ENCODE measurements at places on chromosomes 13 and 19.

DNA sequence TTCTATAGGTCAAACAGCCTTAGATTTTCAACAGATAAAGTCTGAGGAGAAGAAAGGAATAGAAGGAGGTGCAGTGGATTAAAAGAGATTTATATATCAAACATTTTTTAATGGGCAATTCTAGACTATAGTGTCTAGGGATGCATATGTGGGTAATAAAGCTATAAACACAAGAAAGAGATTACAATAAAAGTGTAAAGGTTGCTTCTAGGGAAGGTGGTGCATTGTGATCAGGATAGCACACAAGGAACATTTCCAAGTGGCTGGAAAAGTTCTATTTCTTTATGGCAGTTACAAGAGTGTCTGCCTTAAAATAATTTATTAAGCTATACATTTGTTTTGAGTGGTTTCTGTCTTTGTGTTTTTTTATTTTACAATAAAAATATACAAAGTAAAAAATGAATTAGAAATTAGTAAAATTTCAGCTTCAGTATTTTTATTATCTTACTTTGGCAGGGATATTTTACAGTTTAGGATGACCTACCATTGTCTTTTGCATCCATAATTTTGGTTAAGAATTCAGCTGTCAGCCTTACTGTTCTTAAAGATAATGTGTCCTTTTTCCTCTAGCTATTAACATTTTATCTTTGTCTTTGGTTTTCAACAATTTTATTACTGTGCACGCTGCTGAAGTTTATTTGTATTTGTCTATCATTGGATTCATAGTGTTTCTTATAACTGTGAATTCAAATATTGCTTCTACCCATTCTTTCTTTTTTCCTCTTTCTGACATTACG lies 221.8 kb downstream of the LACC1 start:
- no peak for DNase-seq

- no peak for DNase-seq
Measured at GRCh38 chr19:20416661-20417060, 148.9 kb downstream of the ZNF737 start.

GRCh38 chr19:44557933-44558332 lies 28.5 kb upstream of the CEACAM20 start:
- DNase-seq = no peak

DNA sequence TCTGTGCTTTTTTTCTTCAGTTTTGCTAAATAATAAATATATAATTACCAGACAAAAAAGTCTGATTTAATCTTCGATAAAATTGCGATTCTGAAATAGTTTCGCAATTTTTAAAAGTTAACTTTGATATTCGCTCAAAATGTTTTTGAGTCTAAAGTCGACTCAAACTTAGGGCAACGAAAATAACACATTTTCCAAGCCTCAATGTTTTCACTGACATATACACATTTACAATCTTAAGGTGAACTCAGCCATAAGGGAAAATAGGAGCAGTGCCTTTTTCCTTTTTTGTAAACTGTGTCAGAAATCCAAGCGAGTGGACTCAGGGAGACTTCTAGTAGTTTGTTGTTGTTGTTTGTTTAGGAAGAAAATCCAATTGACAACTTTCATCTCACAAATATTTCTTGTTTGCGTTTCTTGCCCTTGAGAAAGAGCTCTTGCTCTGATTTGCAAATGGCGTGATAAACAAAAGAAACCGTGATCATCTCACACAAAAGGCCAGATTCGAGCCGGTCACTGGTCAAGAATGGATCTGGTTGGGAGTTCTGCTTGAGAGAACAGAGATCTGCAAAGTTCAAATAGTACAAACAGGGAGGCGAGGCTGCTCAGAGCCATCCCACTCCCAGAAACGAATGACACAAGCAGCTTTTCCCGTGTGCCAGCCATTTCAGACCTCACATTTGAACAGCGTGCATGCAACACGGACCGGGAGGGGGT lies 2.1 kb downstream of the SOX21 start:
- DNase-seq = peak; percentile 57

DNA sequence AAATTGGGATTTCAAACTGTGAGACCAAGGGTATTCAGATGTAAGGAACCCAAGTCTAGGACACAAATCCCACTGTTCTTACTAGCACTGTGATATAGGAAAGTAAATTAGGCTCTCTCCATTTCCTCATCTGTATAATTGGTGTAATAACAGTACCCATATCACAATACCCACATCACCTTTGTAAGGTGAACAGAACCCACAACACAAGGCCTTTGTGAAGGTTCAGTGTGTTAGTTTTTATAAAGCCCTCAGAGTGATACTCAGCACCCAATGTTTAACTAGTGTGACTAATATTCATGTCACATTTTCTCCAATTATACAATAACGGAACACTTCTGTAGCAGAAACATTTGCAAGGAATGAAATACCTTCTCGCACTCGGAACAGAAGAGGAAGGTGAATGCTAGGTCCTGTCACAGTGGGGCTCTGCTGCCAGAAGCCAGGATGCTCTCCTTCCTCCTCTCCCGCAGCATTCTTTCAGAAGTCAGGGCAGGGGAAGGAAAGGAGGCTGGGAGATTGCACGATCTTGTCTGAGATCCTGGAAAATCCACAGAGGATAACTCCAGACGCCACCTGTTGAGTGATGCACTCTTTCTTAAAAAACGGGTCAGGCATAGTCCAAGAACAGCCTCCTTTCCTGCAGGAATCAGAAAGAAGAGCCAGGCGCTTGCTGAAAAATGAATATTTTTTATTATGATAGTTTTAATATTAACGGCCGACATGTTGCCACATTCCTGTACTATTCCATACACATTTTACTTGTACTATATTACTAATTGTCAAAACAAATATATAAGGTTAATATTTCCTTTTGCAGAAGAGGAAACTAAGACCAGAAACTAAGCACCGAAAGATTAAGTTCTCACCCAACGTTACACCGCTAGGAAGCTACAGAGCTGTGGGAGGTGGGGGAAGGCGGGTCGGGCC lies 762 bp downstream of the ZNF45 start:
- no peak for DNase-seq

- no peak for DNase-seq
Measured at GRCh38 chr19:16541526-16542044, 652 bp downstream of the CHERP start.

- DNase-seq = no peak
Measured at GRCh38 chr13:77029436-77029835, 2.5 kb upstream of the FBXL3 start.

DNA sequence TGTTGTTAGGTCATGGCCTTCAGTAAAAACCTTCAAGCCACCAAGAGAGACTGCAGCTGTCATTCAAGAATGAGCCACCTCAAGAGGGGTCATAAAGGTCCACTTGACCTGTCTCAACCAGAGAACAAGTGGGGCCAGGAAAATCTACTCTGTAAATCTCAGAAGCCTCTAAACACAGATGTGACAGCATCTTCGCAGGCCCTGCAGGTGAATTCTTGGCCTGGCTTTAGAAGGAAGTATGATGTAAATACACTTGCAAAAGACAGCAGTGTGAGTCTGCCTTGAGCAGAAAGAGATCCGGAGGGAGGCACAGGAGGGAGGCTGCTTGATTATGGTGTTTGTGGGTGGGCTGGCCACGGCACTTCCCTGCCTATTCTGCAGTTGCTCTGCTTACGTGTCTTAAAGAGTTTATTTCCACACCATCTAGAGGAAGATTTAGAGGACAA lies 1082.9 kb downstream of the UQCRFS1 start:
- DNase-seq = peak; percentile 87

GRCh38 chr19:45245334-45245787 lies at the start of gene EXOC3L2:
Gene EXOC3L2 (minus strand): TSS chr19:45245407. CDS start chr19:45239045, 6,362 bp downstream.
- DNase-seq = peak; percentile 73

- no peak for DNase-seq
Measured at GRCh38 chr13:91902291-91902690, 503.9 kb downstream of the GPC5 start.

GRCh38 chr19:49421039-49421877 lies 2.0 kb downstream of the PTH2 start:
- peak; percentile 93 for DNase-seq

GRCh38 chr13:44163108-44163507 lies 210.5 kb upstream of the SERP2 start:
- DNase-seq = no peak

GRCh38 chr13:37319031-37319443 lies 213.6 kb upstream of the CSNK1A1L start:
- DNase-seq = no peak

DNA sequence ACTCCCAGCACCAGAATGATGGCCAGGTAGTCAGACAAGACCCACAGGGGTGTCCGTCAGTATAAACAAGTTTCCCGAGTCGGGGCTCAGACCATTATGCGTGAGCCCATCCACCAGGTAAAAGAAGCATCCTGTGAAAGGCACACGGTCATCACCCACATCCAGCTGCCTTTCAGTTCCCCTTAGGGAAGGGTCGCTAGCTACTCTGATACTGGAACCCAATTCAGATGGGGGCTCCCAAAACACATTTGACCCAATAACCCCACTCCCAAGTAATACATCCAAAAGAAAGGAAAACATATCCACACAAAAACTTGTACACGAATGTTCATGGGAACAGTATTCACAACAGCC lies 66.8 kb downstream of the STK24 start:
- peak; percentile 25 for DNase-seq

- DNase-seq = no peak
Measured at GRCh38 chr19:17370026-17370587, 7.0 kb downstream of the PLVAP start.

DNA sequence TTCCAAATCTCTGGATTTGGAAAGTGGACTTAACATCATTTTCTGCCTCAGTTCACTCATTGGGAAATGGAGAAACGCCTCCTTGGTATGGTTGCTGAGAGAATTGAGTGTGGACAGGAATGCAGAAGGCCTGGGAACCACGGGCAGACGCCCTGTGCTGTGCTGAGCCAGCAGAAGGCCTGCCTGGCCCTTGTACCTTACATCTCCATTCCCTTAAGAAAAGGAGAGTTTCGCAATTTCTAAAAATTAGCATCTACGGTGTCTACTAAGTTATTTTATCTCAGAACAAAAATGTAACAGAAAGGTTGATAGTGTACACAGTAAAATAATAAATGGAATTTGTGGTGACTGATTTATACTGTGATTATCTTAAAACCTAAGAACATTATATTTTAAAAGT lies 78.7 kb downstream of the IPO5 start:
- no peak for DNase-seq

DNA sequence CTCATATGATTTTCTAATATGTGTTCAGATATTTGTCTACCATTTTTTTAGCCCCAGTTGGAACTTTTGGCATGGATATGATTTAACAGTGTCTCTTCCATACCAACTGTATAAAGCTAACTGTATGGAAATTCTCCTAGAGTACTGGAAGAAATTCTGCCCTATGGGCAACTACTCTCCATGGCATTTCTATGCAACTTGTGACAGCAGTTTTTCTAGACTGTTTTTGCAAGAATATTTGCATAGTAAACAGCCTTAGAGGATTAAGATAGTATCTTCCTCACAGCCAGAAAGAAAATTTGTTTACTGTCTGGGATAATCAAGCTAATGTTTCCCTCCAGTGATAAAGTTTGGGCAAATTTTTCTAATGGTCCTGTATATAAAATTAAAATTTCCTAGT lies 119.9 kb upstream of the PCDH17 start:
- no peak for DNase-seq

DNA sequence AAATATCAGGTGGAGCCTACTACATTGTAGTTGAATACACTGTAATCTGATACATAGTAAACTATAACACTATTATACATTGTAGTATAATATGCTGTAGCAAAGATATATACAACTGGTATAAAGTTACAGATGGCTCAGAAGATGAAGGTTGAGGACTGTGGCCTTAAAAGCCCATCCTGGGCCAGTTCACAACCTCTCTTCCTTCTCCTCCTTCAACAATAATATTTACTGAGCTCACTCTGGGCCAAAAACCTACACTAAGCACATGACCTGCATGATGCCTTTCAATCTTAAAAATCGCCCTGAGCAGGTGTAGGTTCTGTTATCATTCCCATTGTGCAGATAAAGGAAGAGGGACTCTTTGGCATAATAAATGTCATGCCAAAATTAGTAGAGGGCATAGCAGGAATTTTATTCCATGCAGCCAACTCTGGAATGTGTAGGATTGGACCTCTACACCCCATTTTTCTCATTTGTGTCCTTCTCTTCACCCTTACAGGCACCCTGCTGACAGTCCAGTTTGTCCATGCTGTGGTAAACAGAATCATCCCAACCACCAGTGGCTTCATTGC lies 14.6 kb upstream of the SIN3B start:
- DNase-seq = no peak

DNA sequence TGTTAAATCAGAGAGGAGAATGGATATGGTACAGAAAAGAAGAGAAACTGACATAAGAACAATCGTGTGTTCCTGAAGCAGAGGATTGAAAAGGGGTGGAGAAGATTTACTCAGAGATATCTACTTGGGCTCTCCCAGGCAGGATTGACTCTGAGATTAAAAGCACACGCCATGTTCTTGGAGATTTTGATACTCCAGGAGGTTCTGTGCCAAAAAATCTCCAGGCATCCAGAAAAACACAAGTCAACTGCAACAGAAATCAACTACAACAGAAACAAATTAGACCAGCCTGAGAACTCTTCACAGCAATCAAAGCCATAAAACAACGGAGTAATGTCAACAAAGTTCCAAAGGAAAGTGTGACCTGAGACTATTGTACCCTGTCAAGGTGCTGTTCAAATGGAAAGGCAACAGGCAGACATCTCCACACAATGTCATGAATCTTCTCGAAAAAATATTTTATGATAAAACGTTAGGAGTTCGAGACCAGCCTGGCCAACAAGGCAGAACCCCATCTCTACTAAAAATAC lies 104.2 kb downstream of the UBL3 start:
- DNase-seq = no peak

GRCh38 chr13:32045537-32045936 lies 14.0 kb downstream of the FRY start:
- DNase-seq = no peak

DNA sequence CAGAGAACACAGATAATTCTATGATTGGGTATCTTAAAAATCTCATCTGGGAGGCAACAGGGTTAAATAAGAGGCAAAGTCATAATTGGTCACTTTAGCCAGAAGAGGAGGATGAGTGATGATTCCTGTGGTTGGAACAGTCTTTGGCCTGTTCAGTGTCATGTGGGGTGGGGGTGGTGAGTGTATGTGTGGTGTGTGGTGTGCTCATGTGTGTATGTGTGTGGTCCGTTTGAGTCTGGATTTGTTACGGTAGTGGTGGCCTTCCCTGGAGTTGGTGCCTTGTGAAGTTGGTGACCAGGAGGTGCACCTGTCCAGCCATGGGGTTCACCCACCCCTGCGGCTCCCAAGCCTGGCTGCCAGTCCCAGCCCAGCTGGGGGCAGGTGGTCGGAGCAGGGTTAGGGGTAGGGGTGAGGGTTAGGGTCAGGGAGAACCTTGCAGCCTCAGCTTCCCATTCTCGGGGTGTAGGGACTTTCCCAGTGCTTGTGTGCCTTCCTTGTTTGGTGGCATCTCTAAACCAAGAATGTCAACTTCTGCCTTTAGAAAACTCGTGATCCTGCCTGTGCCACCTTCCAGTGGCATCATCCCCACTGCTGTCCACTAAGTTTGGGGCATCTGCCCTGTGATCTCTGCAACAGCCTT lies 97.5 kb downstream of the RAB20 start:
- DNase-seq = no peak

GRCh38 chr13:38042771-38043170 lies 173.2 kb upstream of the TRPC4 start:
- no peak for DNase-seq

- no peak for DNase-seq
Measured at GRCh38 chr19:48780631-48781391, 25.5 kb downstream of the FGF21 start.
